ENCODE measurements at places on chromosomes 16 and 17.

DNA sequence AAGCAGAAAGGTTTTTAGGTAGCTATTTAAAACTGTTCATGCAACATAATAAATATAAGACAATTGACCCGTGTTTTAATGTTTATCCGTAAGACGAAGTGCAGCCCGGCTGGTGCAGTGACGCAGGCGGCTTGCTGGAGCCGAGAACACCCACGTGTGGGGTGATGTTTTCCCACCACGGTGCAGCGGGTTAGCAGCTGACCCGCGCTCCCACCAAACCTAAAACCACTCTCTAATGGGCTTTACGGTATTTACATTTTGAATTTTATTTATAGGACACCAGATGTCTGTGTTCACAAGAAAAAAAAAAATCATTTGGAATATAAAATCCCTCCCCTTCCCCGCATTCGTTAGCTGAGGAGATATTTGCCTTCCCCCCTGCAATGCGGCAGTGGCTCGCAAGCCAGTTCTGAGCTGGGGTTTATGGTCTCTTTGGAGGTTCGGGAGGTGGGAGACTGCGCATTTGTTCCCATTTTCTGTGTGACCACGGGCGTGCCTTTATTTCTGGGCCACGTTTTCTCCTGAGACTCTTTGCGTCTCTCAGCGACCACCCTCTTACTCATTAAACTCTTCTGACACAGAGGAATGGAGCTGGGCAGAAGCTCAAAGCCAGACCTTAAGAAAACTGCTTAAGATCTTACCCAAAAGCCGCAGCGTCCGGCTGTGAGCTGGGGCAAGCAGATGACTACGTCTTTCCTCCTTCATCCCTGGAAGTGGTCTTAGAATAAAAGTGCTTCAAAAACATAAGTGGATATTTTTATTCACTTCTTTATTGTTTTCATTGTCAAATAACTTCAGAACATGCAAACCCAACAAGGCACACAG, 301.1 kb downstream of the IRF8 start:
- no peak for DNase-seq

GRCh38 chr16:2467528-2468232, 3.4 kb upstream of the NTN3 start:
- peak; percentile 23 for DNase-seq

GRCh38 chr17:39212841-39213480, 12.8 kb downstream of the STAC2 start:
- DNase-seq, result no peak

DNA sequence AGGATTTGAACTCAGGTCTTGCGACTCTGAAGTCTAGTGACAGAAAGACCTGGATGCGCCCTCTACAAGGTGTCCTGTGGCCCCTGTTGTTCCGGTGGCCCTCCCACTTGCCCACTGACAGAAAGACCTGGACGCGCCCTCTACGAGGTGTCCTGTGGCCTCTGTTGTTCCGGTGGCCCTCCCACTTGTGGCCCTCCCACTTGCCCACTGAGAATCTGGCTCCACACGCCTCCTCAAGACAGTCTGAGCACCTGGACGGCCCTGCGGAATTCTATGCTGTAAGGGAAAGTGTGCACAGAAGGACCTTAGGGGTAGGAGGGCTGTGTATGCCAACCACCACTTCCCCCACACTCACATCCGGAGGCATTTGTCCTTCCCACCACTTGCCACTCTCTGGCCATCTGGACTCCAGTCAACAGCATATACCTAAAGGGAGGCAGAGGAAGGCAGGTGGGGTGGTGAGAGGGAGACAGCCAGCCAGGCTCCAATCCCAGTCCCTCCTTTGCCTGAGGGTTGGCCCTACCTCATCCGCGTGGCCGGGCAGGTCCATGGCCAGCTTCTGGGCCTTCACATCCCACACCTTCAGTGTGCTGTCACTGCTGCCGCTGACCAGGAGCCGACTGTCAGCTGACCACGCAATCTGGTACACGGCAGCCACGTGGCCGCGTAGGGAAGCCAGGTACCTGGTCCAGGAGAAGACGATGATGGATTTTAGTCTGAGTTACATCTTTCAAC, 9.1 kb downstream of the NLE1 start:
- no peak for DNase-seq

GRCh38 chr17:49845321-49845720, 2.5 kb downstream of the TAC4 start:
- DNase-seq, result no peak

- DNase-seq, result peak; percentile 59
Observed at GRCh38 chr17:1487939-1488825, 4.3 kb downstream of the MYO1C start.

DNA sequence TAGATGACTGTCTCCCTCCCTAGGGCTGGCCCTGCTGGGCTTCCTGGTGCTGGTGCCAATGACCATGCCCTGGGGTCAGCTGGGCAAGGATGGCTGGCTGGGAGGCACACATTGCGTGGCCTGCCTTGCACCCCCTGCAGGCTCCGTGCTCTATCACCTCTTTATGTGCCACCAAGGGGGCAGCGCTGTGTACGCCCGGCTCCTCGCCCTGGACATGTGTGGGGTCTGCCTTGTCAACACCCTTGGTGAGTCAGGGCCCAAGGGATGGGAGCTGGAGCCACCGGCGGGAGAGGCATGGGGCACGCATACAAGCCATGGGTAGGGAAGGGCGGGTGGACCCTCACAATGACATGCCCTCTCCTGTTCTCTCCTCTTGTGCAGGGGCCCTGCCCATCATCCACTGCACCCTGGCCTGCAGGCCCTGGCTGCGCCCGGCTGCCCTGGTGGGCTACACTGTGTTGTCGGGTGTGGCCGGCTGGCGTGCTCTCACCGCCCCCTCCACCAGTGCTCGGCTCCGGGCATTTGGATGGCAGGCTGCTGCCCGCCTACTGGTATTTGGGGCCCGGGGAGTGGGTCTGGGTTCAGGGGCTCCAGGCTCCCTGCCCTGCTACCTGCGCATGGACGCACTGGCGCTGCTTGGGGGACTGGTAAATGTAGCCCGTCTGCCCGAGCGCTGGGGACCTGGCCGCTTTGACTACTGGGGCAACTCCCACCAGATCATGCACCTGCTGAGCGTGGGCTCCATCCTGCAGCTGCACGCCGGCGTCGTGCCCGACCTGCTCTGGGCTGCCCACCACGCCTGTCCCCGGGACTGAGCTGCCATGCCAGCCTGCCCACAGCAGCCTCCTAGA, 2.2 kb downstream of the PAQR4 start:
- no peak for DNase-seq

GRCh38 chr16:69219279-69219678, 32.3 kb downstream of the SNTB2 start:
- no peak for DNase-seq

DNA sequence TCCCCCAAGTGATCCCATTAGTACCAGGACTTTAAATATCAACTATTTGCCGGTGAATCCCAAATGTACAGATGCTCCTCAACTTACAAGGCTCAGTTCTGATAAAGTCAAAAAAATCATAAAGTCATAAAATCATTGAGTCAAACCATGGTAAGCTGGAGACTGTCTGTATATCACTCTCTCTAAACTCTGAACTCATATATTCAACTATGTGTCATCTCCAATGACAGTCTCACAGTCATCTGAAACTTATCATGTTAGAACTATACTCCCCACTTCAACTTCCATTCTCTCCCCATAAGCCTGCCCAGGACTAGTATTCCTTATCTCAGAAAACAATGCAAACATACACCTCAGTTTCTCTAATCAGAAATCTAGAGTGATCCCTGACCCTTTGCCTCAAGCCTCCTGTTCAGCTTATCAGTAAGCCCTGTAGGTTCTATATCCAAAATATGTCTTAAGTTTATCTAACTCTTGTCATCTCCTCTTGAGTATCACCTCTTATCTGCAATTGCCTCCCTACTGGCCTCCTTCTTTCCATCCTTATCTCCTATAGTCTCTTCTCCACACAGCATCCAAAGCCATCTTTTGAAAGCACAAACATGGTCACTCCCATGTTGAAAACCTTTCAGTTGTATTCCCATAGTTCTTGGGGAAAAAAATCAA, 55.0 kb downstream of the SSH2 start:
- no peak for DNase-seq

DNA sequence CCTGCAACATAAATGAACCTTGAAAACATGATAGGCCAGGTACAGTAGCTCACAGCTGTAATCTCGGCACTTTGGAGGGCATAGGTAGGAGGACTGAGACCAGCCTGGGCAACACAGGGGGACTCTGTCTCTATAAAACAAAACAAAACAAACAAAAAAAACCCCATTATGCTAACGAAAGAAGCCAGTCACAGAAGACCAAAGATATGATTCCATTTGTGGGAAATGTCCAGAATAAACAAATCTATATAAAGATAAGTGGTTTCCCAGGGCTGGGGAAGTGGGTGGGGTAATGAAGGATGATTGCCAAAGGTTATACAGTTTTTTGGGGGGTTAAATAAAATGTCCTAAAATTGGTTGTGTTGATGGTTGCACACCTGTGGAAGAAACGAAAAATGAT, 36.5 kb upstream of the SIAH1 start:
- no peak for DNase-seq

DNA sequence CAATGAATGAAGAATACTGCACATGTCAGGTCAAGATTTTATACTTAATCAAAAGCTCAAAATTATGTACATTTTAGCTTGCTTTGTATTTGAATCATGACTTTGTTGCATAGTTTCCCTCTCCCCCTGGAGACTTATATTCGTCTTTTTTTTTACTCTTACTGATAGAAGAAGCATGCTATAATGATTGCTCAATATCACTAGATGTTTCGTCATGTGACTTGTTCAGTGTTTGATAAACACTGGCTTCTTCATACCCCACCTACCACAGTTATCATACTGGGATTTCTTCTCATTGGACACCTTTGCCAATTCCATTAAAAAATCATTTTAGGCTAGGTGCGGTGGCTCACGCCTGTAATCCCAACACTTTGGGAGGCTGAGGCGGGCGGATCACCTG, 148.7 kb downstream of the FTO start:
- DNase-seq, result no peak

DNA sequence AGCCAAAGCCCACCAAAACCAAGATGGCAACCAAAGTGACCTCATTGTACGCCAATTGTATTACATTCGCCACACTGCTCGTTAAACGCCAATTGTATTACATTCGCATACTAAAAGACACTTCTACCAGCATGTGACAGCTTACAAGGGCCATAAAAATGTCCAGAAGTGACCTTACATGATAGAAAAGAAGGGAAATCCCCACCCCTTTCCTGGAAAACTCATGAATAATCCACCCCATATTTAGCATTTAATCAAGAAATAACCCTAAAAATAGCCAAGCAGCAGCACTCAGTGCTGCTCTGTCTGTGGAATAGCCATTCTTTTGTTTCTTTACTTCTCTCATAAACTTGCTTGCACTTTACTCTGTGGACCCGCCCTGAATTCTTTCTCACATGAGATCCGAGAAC, 25.7 kb downstream of the PSMD7 start:
- no peak for DNase-seq

DNA sequence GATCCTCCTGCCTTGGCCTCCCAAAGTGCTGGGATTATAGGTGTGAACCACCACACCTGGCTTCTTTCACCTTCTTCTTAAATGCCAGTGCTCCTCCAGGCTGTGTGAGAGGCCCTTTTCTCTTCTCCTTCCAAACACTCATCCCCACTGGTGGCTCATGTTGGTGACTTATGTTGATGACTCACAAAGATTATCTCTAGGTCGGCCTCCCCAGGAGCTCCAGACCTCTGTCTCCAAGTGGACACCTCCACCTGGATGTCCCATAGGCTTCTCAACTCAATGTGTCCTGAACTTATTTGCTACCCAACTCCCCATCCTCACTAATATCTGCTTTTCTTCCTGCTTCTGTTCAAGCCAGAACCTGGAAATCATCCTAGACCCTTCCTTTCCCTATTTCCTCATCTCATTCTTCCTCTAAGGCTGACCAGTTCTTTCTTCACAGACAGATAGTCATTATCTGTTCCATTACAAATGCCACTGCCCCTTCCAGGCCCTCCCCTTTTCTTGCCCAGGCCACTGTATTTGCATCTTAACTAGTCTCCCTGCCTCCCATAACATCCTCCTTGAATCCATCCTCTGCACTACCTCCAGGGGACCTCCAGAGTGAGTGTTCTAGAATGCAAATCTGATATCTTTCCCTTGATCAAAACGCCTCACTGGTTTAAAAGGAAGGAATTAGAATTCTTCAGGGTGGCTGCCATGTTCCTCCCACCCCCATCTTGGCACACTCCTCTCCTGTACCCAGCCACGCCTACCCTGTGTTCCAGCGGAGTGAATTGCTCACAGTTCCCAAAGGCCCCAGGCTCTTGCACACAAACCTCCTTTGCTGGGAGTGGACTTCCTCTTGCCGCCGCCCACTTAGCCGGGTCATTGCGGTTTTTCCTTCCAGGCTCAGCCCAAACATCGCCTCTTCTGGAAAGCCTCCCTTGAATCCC, 34.8 kb upstream of the FBXO47 start:
- no peak for DNase-seq

DNA sequence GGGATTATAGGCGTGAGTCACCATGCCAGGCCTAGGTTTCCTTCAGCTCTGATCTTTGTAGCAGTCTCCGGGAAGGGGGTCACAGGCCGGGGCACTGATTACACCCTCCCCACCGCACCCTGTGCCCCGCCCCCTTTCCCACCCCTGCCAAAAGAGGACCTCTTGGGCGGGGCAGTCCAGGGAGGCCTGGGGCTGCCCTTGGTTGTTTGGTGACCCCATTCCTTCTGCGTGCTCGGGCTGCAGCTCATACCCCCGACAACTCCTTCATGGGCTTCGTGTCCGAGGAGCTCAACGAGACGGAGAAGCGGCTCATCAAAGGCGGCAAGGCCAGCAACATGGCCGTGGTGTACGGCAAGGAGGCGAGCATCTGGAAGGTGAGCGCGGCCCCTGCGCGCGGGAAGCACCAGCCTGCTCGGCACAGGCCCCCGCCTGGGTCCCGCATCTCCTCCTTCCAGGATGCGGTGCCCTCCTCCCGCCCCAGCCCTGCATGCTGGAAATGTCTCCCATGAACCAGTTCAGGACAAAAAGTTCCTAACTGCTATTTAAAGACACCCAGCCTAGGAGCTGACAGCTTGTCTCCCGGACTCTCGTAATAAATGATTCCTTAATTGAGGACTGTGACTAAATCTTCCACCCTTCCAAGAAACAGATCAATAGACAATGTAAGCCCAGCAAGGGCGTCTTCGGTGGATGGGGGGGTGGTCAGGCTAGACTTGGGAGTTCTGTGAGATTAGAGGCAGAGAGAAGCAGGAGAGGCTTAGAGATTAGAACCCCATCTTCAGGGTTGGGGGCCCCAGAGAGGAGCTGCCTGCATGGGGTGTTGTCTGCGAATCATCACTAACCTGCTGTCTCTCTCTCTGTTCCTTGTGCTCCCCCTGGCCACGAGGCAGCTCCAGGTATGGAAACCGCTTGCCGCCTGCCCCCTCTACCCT, 64.5 kb downstream of the MGAT5B start:
- DNase-seq, result no peak

GRCh38 chr17:78356101-78356713, 3.7 kb downstream of the SOCS3 start:
- DNase-seq, result peak; percentile 97

DNA sequence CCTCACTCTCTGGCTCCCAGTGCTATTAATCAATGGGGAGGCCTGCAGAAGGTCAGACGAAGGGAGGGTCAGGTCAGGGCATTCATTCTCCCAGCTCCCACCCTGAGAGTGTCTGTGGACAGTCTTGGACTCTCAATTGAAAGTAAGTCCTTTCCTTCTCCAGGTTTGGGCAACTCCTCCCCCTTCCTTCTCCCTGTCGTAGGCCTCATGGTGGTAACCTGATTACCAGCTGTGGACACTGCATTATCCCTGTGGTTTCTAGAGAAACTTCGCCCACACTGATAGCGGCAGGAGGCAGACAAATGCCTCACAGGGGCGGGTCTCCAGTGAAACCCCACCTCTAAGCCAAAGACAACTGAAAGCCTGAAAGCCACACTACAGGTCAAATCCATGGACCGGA, 57.7 kb upstream of the SLC25A19 start:
- peak; percentile 41 for DNase-seq

- no peak for DNase-seq
Observed at GRCh38 chr16:51648526-51648925, 497.5 kb upstream of the SALL1 start.

All from activated CD4-positive, alpha-beta T cell treated with anti-CD3 and anti-CD28 coated beads, Interleukin-2, amount 50 U/mL, for 16 hours (primary cell).